ENCODE measurements at places on chromosomes 13 and 19. TPM values are rescaled to one million over a fixed set of nuclear protein-coding genes. Genes with fewer than 3 reads are reported as not detected.

The CEACAM8 gene
- not detected for total RNA-seq

The FCER2 gene
- total RNA-seq, result 0.86 TPM

The CA11 gene
- 46.2 TPM for total RNA-seq

The LRRC63 gene
- total RNA-seq, result 0.69 TPM

The ZNF730 gene
- total RNA-seq, result 0.20 TPM

- DNase-seq, result no peak
Observed at GRCh38 chr19:33832633-33833032, 36.0 kb downstream of the KCTD15 start.

- DNase-seq, result no peak
Observed at GRCh38 chr19:42232435-42232834, 10.0 kb downstream of the GSK3A start.

- no peak for DNase-seq
Observed at GRCh38 chr19:38655148-38655824, 7.8 kb downstream of the ACTN4 start.

DNA sequence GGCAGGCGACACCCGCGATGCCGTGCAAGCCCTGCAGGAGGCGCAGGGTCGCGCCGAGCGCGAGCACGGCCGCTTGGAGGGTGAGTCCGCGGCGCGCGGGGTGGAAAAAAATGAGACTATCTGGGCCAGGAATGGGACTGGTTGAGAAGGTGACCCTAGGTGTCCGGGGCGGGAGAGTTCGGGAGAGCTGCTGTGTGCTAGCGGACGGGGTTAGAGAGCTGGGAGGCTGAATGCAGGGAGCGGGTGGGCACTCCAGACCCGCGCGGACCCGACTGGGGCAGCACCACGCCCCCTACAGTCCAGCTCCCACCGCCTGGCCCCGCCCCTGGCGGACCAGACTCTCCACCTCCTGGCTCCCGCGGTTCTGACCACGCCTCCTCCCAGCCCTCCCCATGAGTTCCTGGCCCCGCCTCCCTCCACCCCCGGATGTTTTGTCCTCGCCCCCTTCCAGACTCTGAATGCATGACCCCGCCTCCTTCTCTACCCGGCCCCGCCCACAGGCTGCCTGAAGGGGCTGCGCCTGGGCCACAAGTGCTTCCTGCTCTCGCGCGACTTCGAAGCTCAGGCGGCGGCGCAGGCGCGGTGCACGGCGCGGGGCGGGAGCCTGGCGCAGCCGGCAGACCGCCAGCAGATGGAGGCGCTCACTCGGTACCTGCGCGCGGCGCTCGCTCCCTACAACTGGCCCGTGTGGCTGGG lies 1.5 kb downstream of the CLEC11A start:
- peak; percentile 99 for DNase-seq

DNA sequence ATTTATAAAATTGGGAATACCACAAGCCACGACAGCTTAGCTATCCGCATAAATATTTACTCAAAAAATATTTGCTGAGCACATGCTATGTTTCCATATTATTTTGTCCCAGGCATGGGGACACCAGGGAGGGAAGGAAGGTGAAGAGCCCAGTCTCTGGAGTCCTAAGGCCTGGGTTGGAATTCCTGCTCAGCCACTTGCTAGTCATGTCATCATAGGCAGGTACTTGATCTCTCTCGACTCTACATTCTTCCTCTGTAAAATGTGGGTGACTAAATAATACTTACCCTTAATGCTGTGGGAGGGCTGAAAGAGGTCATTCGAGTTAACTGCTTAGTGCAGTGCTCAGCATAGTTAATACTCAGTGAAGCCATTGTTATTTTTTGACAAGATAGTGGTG lies 4.3 kb upstream of the RNASEH2B start:
- no peak for DNase-seq
